Kidney tubule cell (primary cell): ENCODE measurements at places on chromosomes 5 and 9.

GRCh38 chr9:130172161-130172857 is at the start of gene NCS1:
Gene NCS1, plus strand, starts transcription at chr9:130172404. Its CDS starts 260 bp downstream, at chr9:130172664.
- DNase-seq: peak; percentile 80

DNA sequence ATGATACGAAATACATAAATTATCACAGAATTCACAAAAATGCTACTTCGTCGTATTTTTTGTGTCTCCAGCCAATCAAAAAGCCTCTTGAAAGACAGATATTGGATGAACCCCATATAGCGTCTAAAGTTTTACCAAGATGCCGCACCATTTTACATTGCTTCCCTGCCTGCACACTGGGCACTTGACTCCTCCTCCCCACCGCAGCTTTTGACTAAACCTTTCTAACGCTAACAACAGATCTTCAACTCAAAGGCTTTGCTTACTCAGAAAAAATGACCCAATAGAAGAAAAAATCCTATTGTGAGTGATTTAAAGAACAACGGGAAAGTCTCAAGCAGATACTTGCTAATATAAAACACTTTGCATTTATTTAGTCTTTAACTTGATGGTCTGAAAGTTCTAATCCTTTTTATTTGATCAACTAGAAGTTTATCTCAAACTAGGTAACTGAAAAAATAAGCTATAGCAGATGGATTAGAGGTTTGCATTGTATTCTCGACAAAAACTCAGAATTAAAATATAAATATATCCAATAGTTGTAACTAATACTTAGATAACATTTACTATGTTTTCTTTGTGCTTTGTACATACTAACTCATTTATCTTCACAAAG is 609.1 kb upstream of the DMAC1 start:
- DNase-seq: no peak

DNA sequence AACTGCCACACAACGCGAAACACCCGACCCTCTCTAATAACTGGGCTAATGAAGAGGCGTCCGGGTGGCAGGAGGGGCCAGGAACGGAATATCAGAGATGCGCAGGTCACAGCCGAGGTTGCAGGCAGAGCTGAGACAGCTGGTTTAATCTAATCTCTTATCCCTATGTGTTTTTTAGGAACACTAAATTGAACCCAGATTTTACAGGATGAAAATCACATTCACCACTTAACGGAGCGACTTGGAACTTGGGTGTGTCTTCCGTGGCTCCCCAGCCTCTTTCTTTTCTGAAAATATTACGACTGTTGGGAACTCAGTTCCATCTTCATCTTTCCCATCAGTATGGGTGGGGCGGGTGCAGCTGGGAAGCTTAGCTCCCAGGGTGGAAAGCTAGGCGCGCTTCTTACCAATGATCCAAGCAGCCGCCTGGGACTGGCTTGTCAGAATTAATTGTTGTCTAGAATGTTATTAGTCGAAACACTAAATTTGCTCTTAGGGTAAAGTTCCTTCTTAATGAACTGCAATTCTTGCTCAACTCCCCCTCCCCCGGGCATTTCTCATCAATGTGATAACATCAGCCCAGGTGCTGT is 92.5 kb downstream of the IRX2 start:
- DNase-seq: no peak

DNA sequence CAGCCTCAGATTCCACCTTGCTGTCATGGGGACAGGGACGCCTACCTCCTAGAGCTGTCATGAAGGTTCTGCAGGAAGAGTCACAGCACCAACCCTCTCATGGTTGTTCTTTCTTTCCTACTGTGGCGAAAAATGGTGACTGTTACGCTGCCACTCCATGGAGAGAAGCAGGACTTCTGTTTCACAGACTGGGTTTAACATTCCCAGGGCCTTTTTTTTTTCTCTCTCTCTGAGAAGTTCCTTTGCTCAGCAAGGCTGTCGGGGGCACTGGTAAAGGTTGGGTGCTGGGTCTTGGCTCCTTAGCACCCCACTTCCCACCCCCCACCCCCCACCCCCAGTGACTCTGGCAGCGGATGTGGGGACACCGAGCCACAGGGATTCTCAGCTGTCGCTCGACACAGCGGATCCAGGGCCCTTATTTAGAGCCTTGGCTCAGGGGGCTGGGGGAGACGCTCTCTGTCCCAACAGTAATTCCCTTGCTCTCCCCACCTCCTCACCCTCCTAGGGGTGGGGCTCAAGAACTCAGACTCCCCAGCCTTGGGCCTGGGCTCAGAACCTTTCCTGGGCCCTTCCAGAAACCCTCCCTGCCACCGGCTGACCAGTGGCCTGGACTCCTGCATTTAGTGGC is 34.4 kb downstream of the DUSP1 start:
- DNase-seq: no peak

GRCh38 chr5:136043968-136044610 is 15.3 kb downstream of the TGFBI start:
- DNase-seq: no peak
